OCI-M1 (cell line): ENCODE measurements at places on chromosomes 7 and 10.

DNA sequence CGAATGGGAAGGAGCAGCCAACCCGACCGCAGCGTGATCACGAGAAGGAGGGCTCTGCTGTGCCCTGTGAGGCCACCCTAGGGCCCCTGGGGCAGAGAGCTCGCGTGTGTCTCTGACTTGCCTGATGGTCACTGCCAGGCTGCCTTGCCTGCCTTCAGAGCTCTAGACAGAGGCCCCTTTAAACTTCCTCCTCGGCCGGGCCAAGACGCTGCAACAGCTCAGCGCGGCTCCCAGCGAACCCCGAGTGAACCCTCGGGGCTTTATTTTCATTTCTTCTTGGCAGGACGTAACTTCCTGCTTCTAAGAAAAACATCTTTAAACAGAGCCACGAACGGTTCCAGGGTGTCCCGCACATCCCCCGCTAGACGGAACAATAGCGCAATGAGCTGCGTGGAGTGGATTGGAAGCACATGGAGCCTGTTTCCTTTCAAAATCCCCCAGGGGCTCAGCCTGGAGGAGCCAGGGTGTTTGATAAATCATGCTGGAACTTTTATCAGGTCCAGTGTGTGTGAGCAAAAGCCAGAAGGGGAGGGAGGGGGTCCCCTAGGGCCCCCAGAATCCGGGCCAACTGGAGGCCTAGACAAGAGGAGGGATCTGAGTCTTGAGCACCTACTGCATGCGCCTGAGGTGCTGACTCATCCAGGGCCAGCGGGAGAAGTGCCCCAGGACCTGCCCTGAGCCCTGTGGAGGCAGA, 134.1 kb upstream of the GDF10 start:
- DNase-seq: peak; percentile 20

- DNase-seq: peak; percentile 56
Measured at GRCh38 chr7:19051767-19052375, 65.6 kb downstream of the TWIST1 start.

DNA sequence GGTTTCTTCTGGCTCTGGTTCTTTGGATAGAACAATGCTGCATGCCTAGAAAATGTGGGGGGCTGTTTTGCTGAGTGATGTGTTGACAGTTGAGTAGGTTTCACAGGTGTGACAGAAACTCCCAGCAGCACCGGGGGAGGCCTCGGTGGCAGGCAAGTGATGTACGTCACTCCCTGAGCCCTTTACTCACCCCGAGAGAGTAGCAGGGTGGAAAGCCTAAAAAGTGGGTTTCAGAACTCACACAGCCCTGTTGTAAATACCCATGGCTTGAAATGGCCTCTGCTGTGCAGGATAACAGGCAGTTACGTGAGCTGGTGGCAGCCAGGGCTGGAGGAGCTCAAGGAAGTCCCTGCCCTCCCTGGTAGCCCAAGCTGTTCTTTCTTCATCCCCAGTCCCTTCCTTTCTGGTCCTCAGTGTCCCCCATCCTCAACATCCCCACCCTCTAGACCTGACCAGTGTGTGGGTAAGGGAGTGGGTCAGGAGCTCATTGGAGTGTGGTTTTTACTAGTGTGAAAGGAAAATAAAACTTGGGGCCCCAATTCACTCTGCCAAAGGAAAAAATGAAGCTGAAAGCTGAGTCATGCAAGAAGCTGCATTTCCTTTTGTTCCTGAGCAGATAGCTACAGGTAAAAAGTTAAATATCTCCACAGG, 258.1 kb downstream of the STK31 start:
- no peak for DNase-seq

DNA sequence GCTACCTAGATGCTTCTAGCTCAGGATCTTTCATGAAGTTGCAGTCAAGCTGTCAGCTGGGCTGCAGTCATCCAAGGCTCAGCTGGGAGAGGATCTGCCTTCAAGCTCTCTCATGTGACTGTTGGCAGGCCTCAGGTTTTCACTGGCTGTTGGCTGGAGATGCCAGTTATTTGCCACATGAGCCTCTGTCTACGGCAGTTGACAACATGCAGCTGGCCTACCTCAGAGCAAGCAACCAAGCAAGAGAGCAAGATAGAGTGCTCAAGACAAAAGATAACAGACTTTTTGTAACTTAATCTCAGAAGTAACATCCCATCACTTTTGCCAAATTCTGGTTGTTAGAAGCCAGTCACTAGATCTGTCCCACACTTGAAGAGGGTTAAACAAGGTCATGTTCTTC, 125.8 kb downstream of the TPST1 start:
- DNase-seq: no peak

DNA sequence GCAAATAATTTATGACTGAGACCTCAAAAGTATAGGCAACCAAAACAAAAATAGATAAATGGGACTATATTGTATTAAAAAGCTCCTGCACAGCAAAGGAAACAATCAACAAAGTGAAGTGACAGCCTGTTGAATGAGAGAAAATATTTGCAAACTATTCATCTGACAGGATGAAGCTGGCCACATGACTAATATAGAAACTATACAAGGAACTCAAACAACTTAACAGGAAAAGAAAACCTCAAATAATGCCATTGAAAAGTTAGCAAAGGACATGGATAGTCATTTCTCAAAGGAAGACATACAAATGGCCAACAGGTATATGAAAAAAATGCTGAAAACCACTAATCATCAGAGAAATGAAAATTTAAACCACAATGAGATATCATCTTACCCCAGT, 245.1 kb downstream of the STK31 start:
- DNase-seq: no peak

- DNase-seq: no peak
Measured at GRCh38 chr7:128323459-128324367, 20.0 kb downstream of the RBM28 start.

DNA sequence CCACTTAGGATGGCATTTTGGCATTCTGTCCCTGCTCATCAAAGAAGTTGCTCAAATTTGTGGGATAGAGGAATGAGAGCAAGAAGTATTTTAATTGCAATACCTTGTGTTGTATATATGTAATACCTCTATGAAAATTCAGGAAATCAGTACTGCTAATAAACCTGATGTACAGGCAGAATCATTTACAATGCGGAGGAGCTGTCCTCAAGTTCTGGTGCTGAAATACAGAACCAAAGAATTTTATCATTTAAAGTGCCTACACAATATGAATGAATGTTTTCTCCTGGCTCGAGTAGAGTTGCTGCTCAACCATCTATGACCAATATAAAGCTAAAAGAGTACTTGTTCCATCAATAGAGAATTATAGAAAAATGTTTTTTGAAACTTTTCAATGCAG, 305.8 kb downstream of the PLXNA4 start:
- DNase-seq: peak; percentile 4

GRCh38 chr10:42973411-42973810, 103.5 kb upstream of the RET start:
- DNase-seq: no peak

DNA sequence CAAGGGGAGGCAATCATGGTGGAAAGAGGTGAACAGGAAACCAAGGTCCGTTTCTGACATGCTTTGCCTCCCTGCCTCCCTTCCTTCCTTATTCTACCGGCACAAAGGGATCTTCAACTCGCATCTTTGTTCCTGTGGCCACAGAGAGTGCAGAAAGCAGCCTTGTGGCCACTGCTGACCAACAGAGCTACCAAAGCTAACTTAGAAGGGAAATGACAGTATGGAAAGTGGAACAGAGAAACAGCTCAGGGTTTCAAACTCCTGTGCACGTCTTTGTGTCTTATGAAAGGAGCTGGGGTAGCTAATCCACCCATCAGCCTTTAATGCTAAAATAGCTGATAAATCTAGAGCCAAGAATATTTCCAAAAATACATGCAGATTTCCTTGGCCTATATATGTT, 588.0 kb downstream of the SORCS1 start:
- peak; percentile 7 for DNase-seq
